Epithelial cell of proximal tubule (primary cell): ENCODE measurements at places on chromosomes 12 and 14. TPM values are rescaled to one million over a fixed set of nuclear protein-coding genes. Genes with fewer than 3 reads are reported as not detected.
A peak's percentile ranks its signal among the peaks of the same experiment; 100 is the strongest.

Gene TC2N
- total RNA-seq: 3.0 and 5.1 TPM in 2 replicates

Gene KRT3
- total RNA-seq: 0.06 TPM in 1 of 2 replicates, not detected in the other

- no peak for DNase-seq
Measured at GRCh38 chr12:130031571-130032189, 127.9 kb upstream of the TMEM132D start.

DNA sequence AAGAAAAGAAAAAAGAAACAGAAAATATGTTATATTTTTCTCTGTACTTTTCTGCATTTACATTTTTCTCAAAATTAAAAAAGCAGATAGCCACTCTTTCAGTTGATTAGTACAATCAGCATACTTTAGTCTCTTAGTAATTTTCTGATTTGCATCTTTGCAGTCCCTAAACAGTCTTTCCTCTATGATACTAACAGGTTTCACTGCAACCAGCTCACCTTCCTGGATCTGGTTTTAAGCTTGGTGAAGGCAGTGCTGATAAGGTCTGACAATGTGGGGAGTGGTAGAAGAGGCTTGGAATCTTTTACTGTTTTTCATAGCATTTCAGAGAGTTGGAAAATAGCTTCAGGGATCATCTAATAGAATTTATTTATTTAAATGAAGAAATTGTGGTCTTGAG lies 457.6 kb downstream of the ZFP36L1 start:
- DNase-seq: no peak

DNA sequence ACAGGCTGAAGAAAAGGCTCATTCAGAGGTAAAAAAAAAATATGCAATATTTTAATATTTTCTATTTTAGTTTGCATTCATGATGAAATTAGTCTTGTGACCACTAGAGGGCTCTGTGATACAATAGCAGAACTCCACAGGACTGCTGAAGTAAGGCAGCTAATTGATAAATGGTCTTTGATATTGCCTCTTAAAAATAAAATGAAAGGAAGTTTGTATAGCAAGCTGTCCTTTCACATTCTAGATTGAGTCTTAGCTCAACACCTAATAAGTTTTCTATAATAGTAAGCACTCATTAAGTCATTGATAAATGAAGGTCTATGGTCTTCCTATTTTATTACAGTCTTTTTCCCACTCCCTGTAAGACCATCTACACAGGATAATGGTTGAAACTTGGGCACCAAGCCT lies 315.7 kb downstream of the NAV3 start:
- no peak for DNase-seq

DNA sequence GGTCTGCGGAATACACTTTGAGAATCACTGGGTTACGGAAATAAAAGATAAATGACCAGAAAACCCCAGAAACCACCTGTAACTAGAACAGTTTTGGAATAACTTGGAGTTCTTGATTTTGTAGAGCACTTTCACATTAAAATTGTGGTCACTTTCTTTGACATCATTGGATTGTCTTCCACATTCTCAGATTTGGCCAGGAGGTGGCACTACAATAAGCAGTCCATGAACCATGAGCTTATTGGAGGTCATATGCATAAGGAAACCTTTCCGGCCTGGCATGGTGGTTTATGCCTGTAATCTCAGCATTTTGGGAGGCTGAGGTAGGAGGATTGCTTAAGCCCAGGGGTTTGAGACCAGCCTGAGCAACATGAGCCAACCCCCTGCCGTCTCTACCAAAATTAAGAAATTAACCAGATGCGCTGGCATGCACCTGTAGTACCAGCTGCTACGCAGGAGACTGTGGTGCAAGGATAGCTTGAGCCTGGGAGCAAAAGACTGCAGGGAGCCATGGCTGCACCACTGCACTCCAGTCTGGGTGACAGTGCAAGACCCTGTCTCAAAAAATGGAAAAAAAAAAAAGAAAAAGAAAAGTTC lies 107.7 kb upstream of the CAND1 start:
- no peak for DNase-seq

DNA sequence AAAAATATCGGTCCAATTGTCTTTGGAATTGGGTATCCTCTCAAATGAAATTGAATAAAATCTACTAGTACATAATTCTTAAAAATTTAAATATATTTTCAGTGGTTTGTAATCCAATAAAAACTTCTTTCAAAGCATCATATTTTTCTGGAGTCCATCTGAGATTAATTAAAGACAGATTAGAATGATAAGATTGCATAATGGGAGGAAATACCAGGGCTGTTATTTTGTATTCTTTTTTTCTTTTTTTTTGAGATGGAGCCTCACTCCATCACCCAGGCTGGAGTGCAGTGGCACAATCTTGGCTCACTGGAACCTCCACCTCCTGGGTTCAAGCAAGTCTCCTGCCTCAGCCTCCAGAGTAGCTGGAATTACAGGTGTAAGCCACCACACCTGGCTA lies 103.8 kb downstream of the TMTC3 start:
- DNase-seq: no peak

DNA sequence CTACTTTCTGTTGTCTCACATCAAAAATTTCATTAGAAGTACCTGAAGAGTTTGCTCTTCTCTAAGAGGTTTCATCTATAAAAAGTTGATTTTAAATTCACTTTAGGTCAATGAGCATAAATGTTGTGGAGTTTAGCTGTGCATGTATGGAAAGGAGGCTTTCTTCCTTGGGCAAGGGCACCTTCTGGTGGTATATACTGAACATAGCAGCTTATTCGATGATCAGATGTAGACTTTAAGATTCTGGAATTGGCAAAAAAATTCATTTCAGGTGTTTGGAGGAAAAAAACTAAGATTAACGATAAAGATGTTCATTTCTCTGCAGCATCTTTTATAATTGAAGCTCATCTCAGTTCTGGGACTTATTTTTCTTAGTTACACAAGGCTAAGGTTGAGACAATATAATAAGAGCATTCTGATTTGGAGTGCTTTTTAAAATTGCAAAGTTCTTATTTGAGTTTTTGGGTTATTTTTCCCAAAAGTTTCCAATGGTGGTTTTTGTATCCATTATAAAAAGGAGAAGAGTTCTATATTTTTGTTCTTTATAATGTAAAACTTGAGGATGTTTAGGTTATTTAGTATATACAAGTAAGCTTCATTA lies 46.8 kb downstream of the TMEM117 start:
- DNase-seq: peak; percentile 20

Gene LALBA
- total RNA-seq: not detected in 2 replicates

DNA sequence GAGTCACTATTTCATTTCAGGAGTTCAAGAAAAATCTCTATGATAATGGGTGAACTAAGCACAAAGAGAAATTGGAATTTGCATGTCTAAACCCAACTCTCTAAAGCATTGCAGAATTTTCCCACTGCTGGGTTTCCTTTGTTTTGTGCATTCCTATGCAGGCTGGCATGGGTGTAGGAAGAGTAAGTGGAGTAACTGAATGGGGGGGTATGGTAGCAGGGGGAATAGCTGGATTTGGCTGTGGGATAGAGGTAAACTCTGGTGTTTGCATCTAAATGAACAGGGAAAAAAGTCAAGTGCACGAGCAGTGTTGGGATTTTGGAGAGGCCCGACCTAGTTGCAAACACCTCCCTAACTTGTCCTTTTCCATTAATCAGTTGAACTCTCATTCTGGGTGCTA lies 159.1 kb downstream of the ANO4 start:
- no peak for DNase-seq

Gene POTEG
- total RNA-seq: not detected in 2 replicates

Gene PTHLH
- 0.81 and 1.1 TPM in 2 replicates for total RNA-seq

Gene NT5DC3
- 7.5 and 10.3 TPM in 2 replicates for total RNA-seq

DNA sequence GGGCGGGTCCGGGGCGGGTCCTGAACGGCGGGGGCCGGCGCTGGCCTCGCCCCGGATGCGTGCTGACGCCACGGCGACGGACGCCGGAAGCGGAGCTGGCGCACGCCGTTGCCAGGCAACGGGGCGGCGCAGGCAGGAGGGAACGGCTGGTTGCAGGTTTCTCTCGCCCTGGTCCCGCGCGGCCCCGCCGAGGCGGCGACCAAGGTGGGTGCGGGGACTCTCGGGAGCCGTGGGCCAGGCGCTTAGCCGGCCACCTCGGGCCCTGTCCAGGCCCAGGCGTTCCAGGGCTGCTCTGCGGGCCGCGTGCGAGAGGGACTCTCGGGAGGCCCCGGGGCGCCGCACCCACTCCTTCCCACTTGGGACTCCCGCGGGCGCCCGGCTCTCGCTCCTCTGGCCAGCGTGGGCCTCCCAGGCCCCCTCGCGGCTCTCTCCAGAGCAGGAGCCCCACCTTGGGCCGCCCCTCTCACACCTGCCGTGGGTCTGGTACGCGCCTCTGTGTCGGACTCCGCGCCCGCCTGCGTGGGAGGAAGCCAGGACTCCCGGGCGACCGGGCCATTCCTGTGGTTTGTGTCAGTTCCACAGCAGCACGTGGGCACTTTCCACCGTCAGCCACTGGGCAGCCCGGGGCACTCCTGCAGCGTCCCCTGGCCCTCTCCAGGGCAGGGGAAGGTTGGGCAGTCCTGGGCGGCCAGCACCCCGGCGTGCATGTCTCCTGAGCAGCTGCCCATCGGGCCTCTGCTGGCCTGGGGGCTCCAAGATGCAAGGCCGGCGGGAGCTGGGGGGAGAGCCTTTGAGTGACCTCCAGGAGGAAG lies at the start of gene CLBA1:
Gene CLBA1, plus strand, starts transcription at position 114 of the 812 bp plus-strand sequence. Its CDS starts 644 bp downstream, at position 758.
- no peak for DNase-seq

Gene RNASE3
- not detected in 2 replicates for total RNA-seq

GRCh38 chr12:111673503-111673902 lies 12.3 kb downstream of the BRAP start:
- DNase-seq: no peak

Gene FAR2
- total RNA-seq: 13.5 and 25.2 TPM in 2 replicates

Gene GPRC5D
- total RNA-seq: not detected in 2 replicates

Gene MLXIP
- total RNA-seq: 17.5 and 18.5 TPM in 2 replicates

- DNase-seq: no peak
Measured at GRCh38 chr12:126994599-126994998, 1272.4 kb upstream of the TMEM132C start.

DNA sequence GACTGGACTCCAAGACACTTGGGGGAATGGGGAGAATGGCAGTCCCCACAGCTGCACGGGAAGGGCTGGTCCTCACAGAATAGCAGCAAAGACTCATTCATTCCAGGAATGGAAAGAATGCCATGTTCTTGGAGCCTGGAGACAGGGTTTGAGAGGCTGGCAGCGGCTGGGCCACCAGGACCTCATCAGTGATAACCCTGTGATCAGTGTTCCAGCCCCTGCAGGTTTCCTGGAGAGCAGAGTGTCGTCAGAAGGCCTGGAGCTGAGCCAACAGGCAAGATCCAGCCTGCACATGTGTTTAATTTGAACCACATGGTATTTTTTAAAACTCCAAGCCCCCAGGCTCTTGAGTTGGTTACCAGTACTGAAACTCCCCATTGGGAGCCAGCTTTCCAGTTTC lies 11.3 kb downstream of the BDKRB1 start:
- no peak for DNase-seq

Gene STXBP6
- 0.07 and 0.63 TPM in 2 replicates for total RNA-seq
